ENCODE measurements at places on chromosomes 6 and 20. TPM values are rescaled to one million over a fixed set of nuclear protein-coding genes. Genes with fewer than 3 reads are reported as not detected.
A peak's percentile ranks its signal among the peaks of the same experiment; 100 is the strongest.

The RUNX2 gene
- total RNA-seq, result 5.3 TPM

The SIRPB2 gene
- 3.7 TPM for total RNA-seq

The CRISP3 gene
- total RNA-seq, result 7.5 TPM

The KCNK5 gene
- 242 TPM for total RNA-seq

The OPRL1 gene
- total RNA-seq, result 1.7 TPM

GRCh38 chr20:5041433-5041832, 40.1 kb upstream of the SLC23A2 start:
- DNase-seq, result no peak

- peak; percentile 78 for DNase-seq
Measured at GRCh38 chr6:157531169-157531985, 150.4 kb downstream of the ZDHHC14 start.

- no peak for DNase-seq
Measured at GRCh38 chr6:46221222-46221793, 50.5 kb upstream of the ENPP5 start.

DNA sequence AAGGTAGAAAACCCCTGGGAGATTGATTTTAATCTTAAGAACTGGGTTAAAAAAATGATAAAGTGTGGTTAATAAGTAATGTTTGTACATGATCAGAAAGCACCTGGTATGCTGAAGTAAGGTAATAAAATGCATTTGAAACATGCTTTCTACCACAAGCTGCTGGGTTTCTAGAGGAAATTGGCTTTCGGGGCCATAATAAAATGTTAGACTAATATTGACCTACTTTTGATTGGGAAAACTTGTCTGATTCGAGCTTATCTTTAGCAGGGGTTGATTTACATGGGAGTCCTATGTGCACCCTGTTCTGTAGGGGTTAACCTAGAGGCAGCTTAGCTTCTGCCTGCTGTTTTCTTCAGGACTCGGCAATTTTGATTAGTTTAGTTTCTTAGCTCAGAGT, 50.5 kb downstream of the CRYBG1 start:
- DNase-seq, result no peak

GRCh38 chr6:52390361-52390727, 28.4 kb downstream of the PAQR8 start:
- peak; percentile 16 for DNase-seq

DNA sequence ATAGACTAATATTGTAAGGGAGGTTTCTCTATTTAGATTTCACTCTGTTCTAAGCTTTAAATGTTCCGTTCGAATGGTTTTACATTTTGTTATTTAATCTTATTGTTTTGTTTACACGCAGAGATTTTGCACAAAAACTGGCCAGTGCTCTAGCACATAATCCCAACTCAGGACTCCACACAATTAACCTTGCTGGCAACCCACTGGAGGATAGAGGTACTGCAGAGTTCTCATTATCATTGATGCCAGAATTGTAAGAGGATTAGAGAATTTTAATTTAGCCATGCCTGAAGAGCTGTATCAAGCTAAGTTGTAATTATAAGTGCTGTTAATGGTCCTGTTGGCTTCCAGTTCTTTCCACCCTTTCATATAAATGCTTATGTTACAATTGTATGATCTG, 179.7 kb upstream of the SCGN start:
- no peak for DNase-seq

- DNase-seq, result peak; percentile 33
Measured at GRCh38 chr20:346640-347316, at the start of gene NRSN2. Gene NRSN2, plus strand, starts transcription at chr20:347111. Its CDS starts 2,533 bp downstream, at chr20:349644.

- DNase-seq, result no peak
Measured at GRCh38 chr6:130520221-130520620, 154.4 kb downstream of the TMEM200A start.

GRCh38 chr6:26596579-26597388, at the start of gene ABT1:
Gene ABT1, plus strand, starts transcription at chr6:26596953. Its CDS starts 30 bp downstream, at chr6:26596983.
- peak; percentile 99 for DNase-seq

DNA sequence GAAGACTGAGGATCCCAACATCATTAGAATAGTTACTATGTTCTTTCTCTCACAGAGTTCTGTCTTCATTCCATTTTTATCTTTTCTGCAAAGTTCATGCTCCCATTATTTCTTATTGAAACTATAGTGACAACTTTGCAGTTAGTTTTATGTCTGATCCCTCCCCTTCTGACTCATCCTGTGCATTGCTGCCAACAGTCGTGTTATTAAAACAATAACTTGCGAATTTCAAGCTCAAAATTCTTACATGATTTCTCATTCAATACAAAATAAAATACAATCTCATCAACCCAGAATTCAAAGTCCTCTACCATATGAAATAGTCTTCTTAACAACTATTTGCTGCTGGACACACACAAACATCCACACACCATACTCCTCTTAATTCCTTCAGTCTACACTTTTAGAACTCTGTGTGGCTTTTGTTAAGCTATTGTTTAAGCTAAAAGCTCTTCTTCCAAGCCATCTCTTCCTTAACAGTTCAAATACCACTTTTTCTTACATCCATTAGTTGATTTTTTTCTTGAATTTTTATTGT, 261.4 kb upstream of the IRAK1BP1 start:
- no peak for DNase-seq

DNA sequence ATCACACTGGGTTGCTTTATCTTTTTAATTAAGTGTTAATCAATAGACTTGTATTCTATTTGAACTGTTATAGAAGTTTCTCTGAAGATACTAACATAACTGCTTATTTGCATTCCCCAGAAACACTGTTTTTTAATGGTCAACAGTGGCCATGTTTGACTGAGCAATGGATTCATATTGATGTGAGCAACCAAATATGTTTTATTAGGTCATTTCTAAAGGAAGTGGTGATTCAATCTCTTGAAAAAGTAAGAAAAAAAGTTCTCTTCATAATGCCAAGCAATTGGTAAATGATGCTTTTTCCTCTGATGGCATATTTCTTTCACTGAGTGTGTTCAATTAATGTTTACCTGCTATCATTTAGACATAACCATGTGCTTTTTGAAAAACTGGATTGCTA, 593.0 kb upstream of the CITED2 start:
- no peak for DNase-seq

GRCh38 chr6:134510142-134510541, 192.2 kb upstream of the SGK1 start:
- DNase-seq, result no peak

GRCh38 chr20:44768854-44769480, 23.3 kb downstream of the KCNK15 start:
- no peak for DNase-seq

DNA sequence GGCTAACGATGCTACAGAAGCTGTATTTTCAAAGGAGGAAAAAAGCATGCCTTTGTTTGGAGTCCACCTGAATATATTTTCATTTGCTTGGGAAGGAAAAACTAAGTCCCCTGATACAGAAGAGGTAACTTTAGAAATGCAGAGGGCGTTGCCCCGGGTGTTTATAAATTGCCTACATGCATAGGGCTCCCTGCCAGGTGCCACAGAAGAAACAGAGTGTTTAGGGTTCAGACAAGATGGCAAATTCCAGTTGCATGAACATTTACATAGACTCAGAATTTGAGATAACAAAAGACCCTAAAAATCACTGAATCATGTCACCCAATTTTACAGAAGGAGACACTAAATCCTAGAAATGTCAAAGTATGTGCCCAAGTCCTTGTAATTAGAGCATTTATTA, 19.9 kb downstream of the RIN2 start:
- DNase-seq, result no peak

DNA sequence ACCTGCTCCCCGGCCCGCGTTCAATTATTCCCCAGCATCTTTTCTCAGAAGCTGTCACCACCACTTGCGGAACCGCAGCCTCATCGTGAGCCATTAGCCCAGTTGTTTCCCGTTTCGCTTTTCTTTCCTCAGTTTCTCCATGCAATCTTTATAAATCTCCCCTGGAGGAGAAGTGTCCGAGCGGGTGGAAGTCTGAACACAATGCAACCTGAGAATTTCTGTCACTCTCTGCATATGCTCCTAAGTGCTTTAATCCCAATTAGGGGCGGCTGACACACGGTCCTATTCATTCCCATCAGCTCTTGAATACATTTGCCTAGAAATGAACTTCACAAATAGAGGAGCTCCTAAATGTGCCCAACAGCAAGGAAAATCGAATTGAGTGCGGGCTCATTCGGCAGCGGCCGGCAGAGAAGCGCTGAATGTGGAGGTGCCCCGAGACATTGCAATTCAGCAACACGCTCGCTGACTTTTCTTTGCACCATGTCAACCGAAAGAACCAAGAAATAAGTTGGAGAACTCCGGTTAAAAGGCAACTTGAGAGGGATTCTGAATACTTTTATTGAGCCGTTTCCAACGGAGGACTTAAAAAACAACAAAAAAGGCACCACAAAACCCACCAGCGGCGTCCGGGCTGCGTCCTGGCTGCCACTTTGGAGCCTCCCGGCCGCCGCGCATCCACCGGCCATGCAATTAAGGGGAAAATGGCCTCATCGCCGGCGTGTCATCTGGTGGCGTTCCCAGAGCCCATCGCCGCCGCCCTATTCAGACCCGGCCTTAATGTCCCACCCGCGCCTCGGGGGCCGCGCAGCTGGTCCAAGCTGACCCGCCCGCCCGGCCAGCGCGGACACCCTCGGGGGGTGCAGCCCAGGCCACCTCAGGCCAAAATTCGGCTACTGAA, 3.9 kb upstream of the PRDM13 start:
- DNase-seq, result no peak

- DNase-seq, result peak; percentile 28
Measured at GRCh38 chr6:45986746-45987274, 28.9 kb downstream of the CLIC5 start.

- DNase-seq, result no peak
Measured at GRCh38 chr6:97450087-97450486, 167.1 kb upstream of the MMS22L start.

DNA sequence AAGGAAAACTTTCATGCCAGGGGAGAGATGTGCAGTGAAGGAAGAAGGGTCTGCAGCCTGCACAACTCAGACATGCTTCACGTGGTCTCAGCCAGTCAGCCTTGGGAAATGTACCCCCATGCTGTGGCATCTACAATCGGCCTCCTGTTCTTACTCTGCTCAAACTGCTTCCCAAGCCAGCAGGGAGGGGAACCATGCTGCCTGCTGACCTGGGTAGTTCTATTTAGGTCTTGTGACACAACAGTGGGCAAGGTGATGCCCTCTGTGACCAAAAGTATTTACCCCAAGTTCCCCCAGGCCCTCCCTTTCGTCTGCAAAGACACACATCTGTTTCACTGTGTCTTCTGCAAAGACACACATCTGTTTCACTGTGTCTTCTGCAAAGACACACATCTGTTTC, 106.9 kb downstream of the SLC23A2 start:
- no peak for DNase-seq

GRCh38 chr6:126180585-126180984, 159.3 kb upstream of the CENPW start:
- no peak for DNase-seq

GRCh38 chr20:49636447-49636846, 68.5 kb upstream of the PTGIS start:
- no peak for DNase-seq

- no peak for DNase-seq
Measured at GRCh38 chr6:21033084-21033483, 498.8 kb downstream of the CDKAL1 start.
